ENCODE measurements at places on chromosomes 13 and 19.

DNA sequence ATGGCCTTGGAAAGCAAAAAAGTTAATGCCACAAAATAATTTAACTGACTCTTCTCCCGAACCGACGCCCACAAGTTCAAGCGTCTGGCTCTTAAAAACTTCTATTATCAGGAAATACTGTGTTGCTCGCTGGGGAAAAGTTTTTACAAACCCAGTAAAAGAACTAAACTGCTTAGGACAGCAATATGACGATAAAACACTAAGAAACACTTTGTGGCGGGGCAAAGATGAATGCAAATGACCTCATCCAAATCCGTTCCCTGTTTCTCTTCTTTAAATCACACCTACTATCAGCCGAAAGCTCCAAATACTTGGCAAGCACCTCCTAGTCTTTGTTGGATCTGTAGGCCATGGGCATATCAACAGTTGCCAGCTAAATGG lies 4.9 kb downstream of the SIGLEC11 start:
- DNase-seq: no peak

- no peak for DNase-seq
These were observed 38.8 kb upstream of the LATS2 start for GRCh38 chr13:21100211-21100610.

DNA sequence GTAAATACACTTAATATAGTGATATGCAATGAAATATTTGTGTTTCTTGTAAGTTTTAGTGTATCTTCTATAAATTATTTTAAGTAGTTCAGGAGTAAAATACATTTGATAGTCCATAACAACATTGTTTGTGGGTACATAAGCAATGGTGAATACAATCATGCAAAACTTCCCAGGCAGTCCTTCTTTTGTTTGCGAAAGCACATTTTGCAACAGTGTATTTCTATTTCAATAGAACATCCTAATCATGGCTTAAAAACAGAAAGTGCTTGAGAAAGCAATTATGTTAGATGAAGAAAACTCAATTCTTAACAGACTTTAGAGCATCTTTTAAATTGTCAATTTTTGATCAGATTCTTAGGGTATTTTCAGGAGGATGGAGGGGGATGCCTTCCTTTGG lies 155.6 kb downstream of the POSTN start:
- DNase-seq: no peak

- no peak for DNase-seq
These were observed 944.0 kb upstream of the MIR17HG start for GRCh38 chr13:90403330-90404082.

DNA sequence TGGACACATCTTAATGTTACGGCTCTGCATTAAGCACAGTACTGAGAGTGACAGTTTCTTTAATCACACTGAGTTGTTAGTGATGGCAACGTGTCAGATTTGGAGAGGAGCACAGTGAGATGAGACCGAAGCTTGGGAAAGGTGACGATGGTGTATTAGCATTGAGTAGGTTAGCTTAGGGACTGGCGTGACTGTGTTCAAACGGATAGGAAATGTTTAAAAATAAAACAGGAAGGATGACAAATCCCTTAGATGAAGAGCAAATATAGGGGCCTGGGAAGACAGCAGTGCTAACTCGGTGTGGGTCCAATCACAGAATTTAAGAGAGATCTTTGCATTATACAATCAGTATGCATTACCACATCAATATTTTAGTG lies 384.3 kb downstream of the HS6ST3 start:
- no peak for DNase-seq

DNA sequence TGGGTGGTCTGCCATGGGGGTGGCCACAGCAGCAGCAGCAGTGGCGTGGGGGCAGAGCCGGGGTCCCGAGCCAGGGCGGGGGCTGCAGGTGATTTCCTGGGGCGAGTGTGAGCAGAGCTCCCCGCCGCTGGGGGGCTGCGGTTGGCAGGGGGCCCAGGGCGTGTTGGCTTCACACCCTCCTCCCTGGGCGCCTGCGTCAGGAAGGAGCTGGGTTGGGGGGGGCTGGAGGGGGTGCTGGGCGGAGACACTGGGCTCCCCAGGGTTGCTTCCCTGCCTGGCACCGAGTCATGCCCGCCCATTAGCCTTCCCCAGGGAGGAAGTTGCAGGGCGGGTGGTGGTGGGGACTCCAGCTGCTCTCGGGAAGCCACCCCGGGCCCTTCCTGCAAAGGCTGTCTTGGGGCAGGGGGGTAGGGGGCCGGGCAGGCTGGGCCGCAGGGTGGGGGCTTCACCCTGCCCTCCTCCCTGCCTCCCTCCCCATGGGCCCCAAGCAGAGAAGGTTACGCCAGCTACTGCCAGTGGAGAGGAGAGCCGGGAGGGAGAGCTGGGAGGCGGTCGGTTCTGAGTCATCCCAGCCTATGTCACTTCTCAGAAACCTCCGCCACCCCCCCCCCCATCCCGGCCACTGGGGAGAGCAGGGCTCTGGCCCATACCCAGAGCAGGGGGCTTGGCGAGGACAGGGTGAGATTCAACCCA lies 4.6 kb downstream of the MIDN start:
- peak; percentile 60 for DNase-seq

DNA sequence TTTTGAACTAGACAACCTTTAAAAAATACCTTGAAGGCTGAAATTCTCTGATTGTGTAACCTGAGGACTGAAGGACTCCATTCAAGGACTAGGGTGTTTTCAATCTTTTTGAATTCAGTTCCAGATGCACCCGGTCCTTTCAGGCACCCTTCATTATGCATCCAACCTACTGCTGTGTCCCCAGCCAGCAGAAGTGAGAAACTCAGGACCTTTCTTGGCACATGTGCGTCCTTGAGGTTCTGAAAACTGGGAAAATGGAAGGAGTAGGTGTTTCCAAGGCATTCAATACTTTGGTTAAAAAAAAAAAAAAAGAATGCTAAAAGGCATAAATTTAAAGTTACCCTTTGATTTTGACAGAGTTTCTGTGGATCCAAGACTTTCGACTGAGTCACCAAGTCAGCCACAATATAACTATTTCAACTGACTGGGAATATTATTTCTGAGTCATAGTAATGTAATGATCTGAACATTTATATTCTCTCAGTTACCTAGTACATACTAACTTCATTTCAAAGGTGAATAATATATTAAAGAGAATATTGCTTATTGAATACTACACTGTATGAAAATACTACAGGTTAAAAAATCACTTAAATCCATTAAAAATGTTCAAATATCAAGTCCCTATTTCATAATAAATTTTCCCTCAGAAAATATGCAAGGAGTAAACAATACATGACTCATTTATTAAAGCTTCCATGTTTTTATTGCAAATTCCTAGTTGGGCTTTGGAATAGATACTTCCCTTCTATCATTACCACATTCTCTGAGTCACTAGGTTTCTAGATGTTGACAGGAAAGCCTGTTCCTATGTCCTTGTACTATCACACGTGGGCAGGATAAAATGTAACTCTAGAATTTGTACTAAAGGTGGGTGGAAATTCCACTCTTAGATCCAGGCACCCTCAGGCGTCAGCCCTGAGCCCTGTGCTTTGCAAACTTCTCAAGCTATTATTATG lies 2.4 kb upstream of the ITGBL1 start:
- no peak for DNase-seq

- DNase-seq: no peak
These were observed 385.8 kb downstream of the KCNRG start for GRCh38 chr13:50401049-50401505.

GRCh38 chr19:43406297-43406696 lies 8.4 kb upstream of the TEX101 start:
- DNase-seq: no peak

DNA sequence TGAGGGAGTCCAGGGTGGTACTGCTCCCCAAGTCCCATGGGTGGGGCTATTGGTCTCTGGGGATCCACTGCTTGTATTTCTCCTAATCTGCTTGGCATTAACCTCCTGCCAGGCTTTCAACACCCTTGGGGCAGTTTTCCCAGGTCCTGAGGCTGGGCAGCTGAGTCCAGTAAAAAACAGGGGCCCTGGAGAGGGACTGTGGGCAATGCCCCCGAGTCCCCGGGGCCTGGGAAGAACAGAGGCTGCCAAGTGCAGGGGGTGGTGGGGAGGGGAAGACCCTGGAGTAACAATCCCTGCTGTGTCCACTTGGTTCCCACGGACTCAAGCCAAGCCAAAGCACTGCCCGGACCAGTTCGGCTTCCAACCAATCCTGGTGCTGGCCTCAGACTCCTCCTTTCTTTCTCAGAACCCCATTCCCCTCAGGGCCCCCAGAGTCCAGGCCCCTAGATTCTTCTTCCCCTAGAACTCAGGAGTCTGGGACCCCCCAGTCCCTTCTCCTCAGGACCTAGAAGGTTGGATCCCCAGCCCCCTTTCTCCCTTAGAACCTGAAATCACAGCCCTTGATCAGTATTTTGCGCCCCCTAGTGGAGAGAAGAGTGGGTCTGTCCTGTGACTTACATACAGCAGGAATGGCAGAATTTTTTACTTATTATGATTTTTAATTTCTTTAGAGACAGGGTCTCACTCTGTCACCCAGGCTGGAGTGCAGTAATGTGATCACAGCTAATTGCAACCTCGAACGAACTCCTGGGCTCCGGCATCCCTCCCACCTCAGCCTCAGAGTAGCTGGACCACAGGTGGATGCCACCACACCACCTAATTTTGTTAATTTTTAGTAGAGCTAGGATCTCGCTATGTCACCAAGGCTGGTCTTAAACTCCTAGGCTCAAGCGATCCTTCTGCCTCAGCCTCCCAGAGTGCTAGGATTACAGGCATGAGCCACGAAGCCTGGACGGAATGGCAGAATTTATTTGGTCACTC lies 3.7 kb upstream of the CLPTM1 start:
- peak; percentile 72 for DNase-seq

DNA sequence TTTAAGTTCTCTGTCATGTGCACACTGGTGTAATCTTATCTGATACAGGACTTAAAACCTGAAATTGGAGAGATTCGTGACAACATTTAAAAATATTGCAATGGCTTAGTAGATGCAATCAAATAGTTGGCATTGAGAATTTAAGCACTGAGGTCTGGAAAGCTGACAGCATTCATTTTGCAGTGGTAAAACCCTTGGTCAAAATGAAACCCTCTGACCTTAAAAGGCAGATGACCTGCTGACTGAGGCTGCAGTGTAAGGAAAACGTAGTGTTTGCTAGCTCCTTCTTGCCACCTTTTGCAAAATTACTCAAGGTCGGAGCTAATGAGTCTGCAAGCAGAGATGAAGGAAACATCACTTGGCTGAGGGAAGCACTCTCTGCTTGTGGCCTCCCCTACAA lies 150.6 kb downstream of the KCTD12 start:
- no peak for DNase-seq

- no peak for DNase-seq
These were observed 4.3 kb downstream of the PHF11 start for GRCh38 chr13:49499889-49500660.
